Fibroblast of skin of back (primary cell): ENCODE measurements at places on chromosomes 13 and 19.

DNA sequence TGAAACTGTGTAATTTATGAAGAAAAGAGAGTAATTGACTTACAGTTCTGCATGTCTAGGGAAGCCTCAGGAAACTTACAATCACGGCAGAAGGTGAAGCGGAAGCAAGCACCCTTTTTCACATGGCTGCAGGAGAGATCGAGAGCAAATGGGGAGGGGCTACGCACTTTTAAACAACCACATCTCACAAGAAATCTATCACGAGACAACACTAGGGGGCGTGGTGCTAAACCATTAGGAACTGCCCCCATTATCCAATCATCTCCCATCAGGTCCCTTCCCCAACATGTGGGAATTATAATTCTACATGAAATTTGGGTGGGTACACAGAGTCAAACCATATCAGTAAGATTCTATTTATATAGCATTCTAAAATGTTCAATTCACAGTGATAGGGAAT, 114.8 kb upstream of the TRPC4 start:
- DNase-seq: no peak

- DNase-seq: no peak
Measured at GRCh38 chr13:106530980-106531481, 4.4 kb downstream of the EFNB2 start.

DNA sequence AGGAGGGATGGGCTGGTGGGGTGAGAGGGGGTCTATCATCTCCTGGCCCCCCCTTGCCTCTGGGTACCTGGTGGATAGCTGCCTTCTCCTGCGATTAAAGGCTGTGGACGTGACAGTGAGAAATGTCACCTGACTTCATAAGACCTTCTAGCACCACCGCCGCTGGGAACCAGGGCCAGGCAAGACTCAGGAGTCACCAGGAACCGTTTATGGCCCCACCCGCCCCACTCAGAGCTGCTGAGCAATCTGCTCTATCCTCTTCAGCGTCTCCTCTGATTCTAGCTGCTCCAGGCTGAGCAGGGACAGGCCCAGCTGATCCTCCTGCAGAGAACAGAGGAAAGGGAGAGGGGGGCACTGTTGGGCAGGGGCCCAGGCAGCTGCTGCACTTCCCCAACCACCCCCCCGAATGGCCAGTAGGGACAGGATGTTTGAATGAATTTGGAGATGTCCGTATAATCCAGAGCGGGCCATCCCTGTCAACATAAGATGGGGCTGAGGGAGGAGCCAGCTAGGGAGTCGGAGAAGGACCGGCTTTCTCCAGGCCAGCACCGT, 10.9 kb downstream of the KLC3 start:
- no peak for DNase-seq

DNA sequence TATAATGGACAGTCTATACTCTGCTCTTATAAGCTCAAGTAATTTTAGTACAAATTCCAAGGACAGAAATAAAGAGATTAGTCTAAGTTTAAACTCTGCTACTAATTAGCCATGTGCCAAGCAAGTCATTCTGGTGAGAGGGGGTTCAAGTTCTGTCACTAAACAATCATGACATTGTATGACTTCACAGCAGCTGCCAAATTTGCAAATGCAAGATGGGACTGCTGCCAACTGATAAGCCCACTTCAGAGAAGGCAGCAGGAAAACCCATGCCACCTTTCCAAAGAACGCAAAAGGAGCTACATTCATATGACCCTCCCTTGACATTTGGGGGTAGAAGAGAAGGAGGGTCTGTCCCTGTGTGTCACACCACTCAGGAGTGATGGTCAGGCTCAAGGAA, 60.7 kb upstream of the RFXAP start:
- no peak for DNase-seq

DNA sequence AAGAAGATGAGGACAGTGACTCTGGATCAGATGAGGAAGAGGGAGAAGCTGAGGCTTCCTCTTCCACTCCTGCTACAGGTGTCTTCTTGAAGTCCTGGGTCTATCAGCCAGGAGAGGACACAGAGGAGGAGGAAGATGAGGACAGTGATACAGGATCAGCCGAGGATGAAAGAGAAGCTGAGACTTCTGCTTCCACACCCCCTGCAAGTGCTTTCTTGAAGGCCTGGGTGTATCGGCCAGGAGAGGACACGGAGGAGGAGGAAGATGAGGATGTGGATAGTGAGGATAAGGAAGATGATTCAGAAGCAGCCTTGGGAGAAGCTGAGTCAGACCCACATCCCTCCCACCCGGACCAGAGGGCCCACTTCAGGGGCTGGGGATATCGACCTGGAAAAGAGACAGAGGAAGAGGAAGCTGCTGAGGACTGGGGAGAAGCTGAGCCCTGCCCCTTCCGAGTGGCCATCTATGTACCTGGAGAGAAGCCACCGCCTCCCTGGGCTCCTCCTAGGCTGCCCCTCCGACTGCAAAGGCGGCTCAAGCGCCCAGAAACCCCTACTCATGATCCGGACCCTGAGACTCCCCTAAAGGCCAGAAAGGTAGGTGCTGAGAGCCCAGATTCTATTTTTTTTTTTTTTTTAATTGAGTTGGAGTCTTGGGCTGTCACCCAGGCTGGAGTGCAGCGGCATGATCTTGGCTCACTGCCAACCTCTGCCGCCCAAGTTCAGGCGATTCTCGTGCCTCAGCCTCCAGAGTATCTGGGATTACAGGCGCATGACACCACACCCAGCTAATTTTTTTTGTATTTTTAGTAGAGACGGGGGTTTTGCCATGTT, 2.3 kb downstream of the PPP1R15A start:
- peak; percentile 78 for DNase-seq

DNA sequence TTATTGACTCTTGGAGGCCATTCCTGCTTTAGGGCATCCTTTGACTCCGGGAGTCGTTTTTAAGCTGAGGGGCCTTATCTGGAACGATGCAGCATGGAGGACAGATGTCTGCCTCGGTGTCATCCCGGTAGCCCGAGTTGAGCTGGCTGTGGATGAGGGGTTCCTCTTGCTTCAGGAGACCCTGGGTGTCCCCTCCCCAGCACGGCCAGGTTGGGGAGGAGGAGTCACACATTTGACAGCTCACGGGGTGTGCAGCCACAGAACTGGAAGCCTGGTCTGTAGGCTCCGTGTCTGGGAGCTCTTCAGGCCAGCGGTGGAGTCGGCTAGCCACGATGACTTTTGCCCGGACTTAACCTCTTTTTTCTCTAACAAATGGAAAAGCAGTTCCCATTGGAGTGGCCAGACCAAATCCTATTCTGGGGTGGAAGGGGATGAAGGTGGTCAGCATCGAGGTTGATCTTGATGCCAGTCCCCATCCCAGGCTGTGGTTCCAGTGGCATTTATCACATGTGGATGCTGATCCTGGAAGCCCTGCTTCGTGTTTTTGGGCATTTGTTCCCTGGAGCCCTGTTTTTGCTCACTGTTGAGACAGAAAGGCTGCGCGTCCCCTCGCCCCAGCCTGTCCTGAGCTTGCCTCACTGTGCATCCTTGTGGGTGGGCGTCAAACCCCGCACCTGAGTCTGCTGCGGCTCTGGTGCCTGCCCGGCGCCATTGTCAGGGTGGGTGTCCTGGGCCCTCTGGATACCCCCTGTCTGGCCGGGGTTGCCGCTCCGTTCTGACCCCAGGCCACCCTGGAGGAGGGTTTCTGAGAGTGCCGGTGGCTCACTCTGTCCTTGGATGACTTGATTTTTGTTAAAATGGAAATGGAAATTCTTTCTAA, 12.0 kb downstream of the TFDP1 start:
- no peak for DNase-seq

- DNase-seq: no peak
Measured at GRCh38 chr13:106246666-106247188, 288.7 kb downstream of the EFNB2 start.

GRCh38 chr19:16301999-16302694, 22.5 kb upstream of the KLF2 start:
- DNase-seq: peak; percentile 26

- DNase-seq: no peak
Measured at GRCh38 chr19:35511337-35511736, 2.1 kb downstream of the DMKN start.

GRCh38 chr13:49690133-49690994, 922 bp downstream of the EBPL start:
- peak; percentile 36 for DNase-seq

DNA sequence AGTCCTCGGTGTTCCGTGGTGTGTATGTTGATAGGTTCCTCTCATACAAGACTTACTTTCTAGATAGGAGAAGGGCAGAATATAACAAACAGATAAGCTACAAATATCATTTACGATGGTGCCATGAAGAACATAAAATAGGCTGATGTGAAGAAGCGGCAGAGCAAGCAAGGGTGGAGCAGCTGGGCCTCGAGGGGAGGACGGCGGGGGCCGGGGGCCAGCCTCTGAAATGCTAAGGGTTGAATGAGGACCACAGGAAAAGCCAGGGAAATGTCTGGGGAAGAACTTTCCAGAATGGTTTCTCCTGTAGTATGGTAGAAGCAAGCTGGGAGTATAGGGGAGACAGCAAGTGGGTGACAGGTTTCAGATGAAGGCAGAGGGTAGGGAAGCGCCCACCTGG, 529.5 kb downstream of the LIG4 start:
- no peak for DNase-seq

GRCh38 chr13:27203186-27203585, 31.6 kb upstream of the USP12 start:
- no peak for DNase-seq

DNA sequence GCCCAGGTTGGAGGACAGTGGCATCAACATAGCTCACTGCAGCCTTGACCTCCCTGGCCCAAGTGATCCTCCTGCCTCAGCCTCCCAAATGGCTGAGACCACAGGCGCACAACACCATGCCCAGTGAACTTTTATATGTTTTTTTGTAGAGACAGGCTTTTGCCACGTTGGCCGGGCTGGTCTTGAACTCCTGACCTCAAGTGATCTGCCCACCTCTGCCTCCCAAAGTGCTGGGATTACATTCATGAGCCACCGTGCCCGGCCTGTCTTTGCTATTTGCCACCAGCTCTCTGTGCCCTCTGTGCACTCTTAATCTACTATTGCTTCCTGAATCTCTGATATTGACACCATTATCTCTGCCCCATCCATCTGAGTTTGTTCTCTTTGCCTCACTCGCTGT, 34.3 kb upstream of the LRRC4B start:
- no peak for DNase-seq

DNA sequence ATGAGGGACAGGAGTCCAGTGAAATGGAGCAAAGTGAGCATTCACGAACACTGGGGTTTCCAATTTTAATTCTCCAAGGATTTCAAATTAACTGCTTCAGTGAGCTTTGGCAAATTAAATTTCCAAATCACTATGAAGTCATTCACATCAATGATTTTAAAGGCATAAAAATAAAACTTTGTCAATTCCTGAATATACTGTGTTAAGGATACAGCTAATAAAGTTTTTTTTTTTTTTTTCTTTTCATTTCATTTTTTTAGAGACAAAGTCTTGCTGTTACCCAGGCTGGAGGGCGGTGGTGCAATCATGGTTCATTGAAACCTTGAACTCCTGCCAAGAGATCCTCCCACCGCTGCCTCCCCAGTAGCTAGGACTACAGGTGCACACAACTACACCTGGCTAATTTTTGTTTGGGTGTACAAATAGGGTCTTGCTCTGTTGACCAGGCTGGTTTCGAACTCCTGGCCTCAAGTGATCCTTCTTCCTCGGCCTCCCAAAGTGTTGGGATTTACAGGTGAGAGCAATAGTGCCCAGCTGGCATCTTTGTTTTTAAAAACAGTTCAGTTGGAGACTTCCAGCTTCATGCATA, 21.9 kb downstream of the RBM26 start:
- DNase-seq: no peak

DNA sequence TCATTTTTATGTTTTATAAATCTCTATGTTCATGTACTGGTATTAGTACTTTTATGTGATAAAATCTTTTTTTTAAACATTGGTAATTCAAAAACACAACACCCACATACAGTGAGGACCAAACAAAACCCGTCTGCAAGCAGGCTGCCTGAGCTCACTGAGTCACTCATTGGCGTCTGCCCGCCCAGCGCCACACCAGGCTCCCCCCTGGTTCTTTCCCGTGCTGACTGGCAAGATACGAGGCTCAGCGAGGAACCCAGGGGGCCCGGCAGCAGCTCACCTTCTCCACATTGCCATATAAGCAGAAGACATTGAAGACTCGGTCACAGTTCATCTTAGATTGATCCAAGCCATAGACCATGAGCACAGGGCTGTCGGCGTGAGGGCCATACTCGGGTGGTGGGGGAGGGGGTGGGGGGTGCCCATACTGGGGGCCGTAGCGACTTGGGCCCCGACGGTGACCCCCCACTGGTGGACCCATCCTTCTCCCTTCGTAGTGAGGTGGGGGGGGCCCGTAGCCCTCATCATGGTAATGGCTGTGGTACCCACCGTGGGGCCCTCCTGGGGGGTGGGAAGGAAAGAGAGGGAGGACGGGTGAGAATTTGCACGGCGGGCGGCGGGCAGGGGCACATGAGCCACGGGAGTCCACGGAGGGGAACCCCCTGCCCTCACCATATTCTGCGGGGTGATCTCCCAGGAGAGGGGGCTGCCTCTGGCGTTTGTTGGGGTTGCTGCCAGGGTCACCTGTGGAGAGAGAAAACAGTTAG, 8.4 kb upstream of the ECH1 start:
- no peak for DNase-seq

- no peak for DNase-seq
Measured at GRCh38 chr13:48559638-48560320, 26.9 kb upstream of the RCBTB2 start.

- DNase-seq: peak; percentile 72
Measured at GRCh38 chr19:38650911-38651584, 3.6 kb downstream of the ACTN4 start.

DNA sequence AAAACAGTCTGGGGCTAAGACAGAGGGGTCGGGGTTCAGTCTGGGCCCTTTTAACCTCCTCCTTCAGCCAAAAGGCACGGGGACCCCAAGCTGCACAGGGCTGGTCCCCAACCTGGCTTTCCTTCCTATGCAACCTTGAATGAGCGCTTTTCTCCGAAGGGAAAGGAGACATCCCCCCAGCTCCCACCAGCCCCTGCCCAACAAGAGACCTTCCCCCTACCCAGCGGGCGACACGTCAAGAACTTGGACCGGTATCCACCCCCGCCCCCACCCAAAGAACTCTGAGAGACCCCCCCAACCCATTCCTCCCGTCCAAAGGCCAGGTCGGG, 35.0 kb upstream of the NANOS3 start:
- DNase-seq: no peak

GRCh38 chr19:20079476-20079875, 1.7 kb downstream of the ZNF90 start:
- no peak for DNase-seq

DNA sequence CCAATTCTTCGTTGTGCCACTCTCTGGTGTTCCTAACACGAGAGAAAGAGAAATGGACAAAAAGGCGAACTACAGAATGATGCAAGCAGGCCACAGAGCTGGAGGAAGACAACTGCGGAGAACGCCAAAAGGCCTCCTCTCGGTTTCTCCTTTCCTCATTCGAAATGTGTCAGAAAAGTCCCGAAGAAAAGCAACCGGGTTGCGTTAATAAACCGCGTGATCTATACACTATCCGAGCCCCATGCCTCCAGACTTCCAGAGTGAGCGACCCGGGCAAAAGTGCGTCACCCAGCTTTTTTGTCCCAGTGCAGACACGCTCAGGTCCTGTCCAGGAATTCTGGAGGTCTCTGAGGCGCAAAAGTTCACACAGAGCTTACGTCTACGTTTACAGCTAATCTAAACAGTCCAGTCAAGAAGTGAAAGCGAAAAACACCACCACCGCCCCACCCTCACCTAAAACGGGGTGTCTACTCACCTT, 413 bp downstream of the N4BP2L2 start:
- DNase-seq: peak; percentile 43

GRCh38 chr13:39490136-39490535, 112.9 kb downstream of the LHFPL6 start:
- DNase-seq: no peak
